Suprapubic skin (tissue), 4 donors: ENCODE measurements at places on chromosomes 12 and 14. TPM values are rescaled to one million over a fixed set of nuclear protein-coding genes. Genes with fewer than 3 reads are reported as not detected.

- DNase-seq = no peak
These were observed 27.2 kb downstream of the HIGD1C start for GRCh38 chr12:50979369-50980052.

Gene GLI1
- total RNA-seq = not detected

Gene RCOR1
- 27.7 TPM for total RNA-seq

Gene EID3
- 5.4 TPM for total RNA-seq

Gene IQSEC3
- total RNA-seq = 0.21 TPM

DNA sequence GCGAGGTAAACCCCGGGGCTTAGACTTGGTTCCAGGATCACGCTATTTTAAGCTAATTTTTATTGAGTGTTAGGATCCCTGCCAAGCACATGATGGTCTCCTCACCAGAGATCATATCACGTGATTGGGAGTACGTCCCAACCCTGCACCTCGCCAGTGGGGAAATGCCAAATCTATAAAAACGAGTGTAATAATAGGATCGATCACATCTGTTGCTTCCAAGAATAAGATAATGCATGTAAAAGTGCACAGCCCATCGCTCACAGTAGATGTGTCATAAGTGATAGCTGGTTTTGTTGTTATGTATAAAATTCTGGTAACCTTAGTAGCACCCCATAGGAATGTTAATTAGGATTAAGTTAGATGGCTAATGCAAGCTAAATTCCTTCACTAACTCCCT is 581.0 kb upstream of the TMEM132C start:
- no peak for DNase-seq

GRCh38 chr12:121461048-121461447 is 61.1 kb downstream of the RNF34 start:
- no peak for DNase-seq

DNA sequence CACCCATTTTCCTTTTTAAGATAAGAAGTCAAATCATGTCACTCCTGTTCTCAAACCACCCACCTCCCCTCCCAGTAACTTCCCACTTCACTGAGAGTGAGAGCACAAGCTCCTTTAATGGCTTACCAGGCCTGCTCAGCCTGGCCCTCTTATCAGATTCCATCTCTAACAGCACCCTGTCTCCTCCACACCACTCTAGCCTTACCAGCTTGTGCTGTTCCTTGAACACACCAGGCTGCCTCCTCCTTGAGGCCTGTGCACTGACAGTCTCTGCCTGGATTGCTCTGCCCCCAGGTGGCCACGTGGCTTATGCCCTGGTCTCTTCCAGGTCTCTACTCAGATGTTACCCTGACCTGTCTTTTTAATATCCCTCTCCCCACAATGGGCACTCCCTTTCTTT is 40.1 kb upstream of the EVL start:
- DNase-seq = no peak
